ENCODE measurements at places on chromosomes 2 and 18.

GRCh38 chr2:234252772-234253171 lies 202.3 kb downstream of the SPP2 start:
- no peak for DNase-seq

GRCh38 chr18:78805840-78806239 lies 173.8 kb upstream of the SALL3 start:
- no peak for DNase-seq

GRCh38 chr2:22487541-22487940 lies 897.4 kb upstream of the KLHL29 start:
- no peak for DNase-seq

GRCh38 chr18:54261894-54262293 lies 7.4 kb upstream of the POLI start:
- no peak for DNase-seq

- DNase-seq: no peak
These were observed 31.2 kb upstream of the C1GALT1C1L start for GRCh38 chr2:43707255-43708015.

DNA sequence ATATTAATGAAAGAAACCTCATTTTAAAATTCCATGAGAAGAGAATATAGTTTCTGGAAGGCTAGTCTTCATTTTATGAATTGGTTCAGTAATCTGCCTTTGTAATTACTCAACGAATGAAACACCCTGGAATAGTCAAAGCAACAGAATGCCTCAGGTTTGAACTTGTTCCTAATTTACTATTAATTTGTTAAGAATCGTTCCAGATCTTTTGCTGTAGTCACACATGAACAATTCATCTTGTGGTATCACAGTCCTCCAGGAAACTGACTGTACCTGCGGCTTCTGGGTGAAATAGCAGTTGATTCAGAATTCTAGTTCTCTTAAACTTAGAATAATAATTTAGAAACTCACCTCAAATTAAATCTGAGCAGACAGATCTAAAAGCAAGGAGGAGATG lies 282.7 kb upstream of the MAP2 start:
- no peak for DNase-seq

DNA sequence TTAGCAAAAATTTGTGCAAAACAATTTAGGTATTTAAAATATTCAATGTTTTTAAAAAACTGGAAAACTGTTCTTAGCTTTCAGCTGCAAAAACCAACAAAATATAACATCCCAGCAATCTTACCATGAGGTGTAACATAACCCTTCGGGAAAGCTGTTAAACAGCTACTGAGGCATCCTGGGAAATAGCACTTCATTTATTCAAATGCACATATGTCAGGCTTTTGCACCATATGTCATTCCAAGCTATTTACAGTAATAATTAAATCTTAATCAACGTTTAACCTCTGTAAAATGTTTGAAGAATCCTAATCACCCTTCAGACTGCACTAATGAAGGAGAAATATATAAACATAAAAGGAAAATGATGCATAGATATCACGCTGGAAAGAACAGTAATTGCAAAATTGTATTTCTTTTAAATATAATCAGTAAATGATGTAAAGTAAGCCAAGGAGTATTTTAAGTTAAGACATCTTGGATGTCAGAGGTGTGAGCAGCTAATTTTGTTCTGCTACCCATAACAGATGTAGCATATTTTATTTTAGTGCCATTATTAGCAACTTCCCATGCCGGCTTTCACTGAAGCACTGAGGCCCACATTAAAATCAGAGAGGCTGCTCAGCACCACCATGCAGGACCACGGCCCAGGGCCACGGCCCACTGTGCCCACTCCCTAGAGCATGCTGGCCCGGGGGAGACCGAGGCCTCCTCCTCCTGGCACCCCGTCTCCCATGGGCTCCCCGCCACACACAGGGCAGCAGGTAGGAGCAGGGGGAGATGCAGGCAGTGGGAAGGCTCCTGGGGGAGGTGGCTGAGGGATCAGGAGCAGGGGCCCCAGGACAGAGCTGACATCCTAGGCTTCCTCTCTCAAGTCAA lies 30.9 kb downstream of the EMX1 start:
- DNase-seq: no peak
